ENCODE measurements at places on chromosomes 5 and 9.

GRCh38 chr5:170693701-170694100 lies 89.8 kb upstream of the GABRP start:
- DNase-seq: no peak

DNA sequence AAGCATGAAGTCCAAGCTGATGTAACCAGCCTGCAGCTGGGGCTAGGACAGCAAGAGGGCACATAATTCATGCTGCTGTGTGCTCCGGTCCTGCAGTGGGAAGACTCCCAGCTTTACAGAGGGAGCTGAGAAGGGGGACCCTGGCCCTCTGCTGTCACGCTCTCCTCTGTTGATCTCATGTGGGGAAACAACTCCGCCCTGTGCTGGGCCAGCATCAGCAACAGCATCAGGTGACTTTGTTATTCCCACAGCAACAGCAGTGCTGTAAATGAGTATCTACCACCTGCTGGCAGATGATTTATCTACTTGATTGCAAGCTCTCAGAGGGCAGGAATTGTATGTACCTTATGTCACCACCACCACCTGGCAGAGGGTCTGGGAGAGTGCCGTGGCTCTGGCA lies 176.2 kb downstream of the COL23A1 start:
- DNase-seq: no peak

- DNase-seq: no peak
Measured at GRCh38 chr9:70229579-70229978, 29.2 kb upstream of the SMC5 start.

GRCh38 chr5:77258652-77259051 lies 48.2 kb downstream of the PDE8B start:
- DNase-seq: no peak

- peak; percentile 14 for DNase-seq
Measured at GRCh38 chr5:55234121-55234700, 803 bp upstream of the CCNO start.

GRCh38 chr5:39177631-39177964 lies 41.8 kb downstream of the FYB1 start:
- no peak for DNase-seq

DNA sequence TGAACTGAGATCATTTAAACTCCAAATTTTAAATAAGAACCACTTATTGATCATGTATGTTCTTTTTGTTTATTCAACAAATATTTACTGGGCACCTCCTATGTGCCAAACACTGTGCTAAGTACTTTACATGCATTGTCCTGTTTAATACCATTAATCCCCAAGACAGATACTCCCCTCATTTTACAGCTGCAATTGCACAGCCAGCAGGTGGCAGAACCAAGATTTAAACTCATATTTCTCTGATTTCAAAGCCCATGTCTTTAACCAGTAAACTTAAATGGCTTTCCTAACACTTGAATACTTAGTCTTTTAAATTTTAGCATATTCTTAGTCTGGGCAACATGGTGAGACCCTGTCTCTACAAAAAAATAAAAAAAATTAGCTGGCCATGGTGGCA lies 43.4 kb upstream of the KIAA1958 start:
- no peak for DNase-seq

DNA sequence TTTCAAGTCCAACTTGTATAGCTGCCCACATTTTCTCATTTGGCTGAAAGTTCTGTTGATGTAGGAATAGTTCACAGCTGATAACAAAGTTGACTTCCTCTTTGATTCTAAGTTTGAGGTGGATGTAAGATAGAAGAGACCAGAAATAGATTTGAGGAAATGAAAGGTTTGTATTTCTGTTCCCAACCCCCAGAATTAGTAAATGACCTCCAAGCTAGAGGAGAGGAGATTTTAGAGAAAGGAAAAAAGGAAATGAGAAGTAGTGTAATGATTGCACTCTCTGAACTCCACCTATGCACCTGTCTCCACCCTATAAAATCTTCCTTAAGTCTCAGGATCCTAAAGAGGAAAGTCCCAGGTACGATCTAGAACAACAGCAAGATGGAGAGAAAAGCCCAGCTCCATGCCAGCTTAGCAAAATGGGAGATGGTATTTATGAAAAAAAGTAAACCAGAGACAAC lies 130.4 kb upstream of the POC5 start:
- no peak for DNase-seq

DNA sequence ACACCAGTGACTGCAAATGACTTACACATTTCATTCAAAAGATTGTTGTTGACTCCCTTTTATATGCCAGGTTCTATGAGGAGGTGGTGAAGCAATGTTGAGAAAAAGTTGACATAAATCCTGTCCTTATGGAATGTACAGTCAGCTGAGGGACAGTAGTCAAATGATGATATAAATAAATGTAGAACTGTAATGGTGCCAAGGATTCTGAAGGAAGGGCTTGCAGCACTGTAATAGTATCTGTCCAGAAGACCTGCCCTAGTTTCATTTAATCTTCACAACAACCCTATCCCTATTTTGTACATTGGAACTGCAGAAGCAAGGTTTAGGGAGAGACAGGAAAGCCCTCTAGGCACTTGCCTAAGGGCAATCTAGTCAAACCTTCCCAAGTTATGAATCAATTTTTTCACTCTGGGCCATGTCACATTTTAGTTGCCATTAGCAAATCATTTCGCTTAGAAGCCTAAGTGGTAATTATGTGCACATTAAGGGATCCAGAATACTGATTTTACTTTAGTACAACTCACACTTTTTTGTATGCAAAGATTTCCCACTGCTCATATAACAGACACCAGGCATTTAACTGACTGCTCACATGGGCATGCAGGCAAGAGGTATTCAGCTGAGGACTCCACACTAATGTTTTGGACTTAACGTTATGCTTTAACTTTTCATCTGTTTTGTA lies 34.5 kb upstream of the LIFR start:
- DNase-seq: no peak

GRCh38 chr9:85743275-85744128 lies 1.7 kb upstream of the AGTPBP1 start:
- DNase-seq: no peak

DNA sequence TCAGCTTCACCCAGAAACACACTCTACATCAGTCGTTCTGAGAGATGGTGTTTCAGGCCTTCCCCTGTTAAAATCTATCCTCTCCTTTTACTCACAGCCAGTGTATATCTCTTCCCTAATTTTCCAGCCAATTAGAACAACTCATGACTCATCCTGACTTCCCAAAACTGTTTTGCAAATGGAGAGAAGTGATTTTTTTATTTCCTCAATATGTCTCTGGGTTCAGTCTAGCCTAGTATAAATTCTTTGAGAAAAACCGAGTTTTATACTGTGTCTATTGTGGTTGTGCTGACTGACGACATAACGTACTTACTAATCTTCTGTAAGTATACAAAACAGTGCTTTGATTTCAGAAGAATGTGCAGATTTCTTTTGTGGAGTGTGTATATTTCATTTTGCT lies 28.4 kb upstream of the CAST start:
- DNase-seq: no peak

DNA sequence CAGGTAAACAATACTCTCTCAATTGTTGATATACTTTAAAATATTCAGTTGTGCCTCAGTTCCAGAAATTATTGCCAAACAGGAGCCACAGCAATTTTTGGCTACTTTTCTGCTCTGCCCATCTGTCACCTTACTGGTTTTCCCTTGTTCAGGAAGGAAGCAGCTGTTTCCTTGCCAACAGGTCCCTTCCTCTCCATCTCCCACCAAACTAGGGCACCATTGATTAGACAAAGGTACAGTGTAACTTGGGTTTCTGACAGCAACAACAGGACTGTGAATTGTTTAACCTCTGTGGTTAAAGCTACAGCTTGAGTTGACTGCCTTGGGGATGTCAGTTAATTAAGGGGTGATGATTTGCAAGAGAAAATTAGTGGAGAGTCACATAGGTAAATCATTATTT lies 76.9 kb downstream of the PIP5K1B start:
- DNase-seq: no peak

DNA sequence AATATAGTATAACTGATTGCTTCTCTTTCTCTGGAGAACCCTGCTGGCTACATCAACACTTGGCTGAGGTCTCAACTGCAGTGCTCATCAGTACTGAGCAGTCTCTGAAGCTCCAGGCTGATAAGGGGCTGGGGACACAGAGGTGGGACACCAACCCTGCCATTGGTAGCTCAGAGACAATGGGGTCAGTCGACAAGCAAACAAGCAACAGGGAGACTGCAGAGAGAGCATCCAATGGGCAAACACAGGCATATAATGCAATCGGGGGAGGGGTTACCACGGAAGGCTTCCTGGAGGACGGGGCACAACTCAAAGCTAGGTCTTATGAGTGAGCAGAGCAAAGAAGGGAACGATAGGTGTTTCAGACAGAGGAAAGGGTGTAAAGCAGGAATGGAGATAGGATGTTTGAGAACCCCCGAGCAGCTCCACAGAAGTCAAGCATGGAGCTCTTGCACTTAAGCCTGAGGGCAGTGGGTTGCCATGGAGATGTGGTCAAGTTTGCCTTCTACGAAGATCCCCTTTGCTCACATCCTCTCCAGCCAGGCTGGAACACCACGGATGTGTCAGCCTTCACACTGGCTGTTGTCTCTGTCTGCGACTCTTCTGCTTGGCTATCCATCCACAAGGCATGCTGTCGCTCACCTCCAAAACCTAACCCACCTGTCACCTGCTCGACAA lies 21.5 kb upstream of the AKNA start:
- DNase-seq: no peak

GRCh38 chr5:44546286-44546685 lies 157.1 kb upstream of the FGF10 start:
- no peak for DNase-seq

DNA sequence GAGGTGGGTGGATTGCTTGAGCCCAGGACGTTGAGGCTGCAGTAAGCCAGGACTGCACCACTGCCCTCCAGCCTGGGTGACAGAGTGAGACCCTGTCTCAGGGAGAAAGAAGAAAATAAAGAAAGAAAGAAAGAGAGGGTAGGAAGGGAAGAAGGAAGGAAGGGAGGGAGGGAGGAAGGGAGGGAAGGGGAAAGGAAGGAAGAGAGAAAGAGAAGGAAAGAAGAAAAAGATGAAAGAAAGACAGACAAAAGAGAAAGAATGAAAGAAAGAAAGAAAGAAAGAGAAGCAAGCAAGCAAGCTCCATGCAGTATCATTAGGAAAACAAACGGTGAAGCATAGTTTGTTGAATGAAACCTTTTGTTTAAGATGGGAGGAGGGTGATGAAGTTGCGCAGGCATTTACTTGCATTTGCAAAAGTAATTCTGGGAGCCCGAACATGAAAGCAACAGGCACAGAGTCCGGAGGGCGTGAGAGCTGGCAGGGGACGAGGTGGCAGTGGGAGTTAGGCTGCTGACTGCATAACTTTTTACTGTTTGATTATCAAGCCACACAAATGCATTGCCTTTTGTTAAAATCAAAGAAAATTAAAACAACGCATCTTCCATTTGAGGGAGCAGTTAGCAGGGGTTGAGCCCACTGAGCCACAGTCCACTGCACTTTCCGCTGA lies 26.0 kb upstream of the CEP72 start:
- no peak for DNase-seq

GRCh38 chr9:121819428-121820231 lies 168.2 kb downstream of the DAB2IP start:
- DNase-seq: peak; percentile 63

GRCh38 chr5:89268460-89268859 lies 385.5 kb upstream of the MEF2C start:
- DNase-seq: no peak

GRCh38 chr5:106303911-106304310 lies 1366.8 kb downstream of the EFNA5 start:
- no peak for DNase-seq

GRCh38 chr9:34988218-34989002 lies 1.1 kb upstream of the DNAJB5 start:
- peak; percentile 42 for DNase-seq

DNA sequence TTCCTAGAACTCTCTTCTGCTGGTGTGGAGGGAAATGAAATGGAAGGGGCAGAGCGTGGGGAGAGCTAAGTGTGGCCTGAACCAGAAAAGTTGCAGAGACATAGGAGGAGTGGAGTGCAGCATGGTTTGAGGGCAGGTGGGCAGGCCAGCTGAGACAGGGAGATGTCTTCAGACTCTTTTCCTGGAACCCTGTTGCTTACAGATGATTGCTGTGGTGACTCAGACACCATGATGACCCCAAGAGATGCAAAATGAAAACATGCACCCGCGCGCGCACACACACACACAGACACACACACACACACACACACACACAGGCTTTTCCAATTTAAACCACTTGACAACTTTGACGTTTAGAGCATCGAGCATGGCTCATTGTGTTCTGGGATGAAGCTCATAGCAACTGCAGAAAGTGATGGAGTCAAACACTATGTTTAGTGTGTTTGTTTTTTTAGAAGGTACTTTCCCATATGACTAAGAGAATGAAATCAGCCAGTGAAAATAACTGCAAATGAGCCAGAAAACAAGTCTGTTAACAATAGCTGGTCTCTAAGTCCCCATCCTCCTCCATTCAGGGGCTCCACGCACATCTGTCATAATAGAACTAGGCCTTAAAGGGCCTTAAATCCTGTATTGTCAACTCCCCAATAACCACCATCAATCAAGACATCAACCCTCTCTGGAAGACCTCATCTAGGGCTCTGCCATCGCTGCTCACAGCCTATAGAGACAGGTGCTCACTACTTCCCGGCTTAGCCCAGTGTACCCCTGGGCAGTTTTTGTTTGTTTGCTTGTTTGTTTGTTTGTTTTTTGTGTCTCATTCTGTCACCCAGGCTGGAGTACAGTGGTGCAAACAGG lies 9.6 kb downstream of the TMOD1 start:
- DNase-seq: no peak

DNA sequence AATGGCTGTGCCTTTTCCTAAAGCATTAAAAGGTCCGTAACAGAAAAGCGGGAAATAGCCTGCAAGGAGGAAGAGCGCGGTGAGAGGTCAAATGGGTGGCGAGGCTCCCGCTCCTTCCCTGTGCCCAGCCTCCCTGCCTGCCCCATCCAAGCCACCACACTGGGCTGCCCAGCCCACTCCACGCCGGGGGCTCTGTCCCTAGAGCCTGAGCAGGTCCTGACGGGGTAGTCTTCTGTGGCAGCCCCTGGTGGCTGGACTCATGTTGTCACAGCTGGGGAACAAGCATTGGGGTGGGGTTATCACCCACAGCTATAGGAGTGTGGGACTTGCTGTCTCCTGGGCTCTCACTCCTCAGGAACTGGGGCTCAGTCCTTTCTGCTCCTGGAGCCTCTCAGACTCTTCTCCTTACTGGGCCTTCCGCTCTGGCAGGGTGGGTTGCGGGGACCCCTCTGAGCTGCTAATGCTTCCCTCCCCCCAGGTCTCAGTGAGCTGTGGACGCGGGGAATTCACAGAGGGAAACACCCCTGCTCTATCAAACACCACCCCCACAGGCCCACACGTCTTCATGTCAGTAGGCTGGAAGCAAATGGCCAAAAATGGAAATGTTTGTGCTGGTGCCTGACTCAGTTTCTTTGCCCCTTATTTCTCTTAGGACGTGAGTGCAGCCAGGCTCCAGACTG lies 152.4 kb upstream of the PHYKPL start:
- no peak for DNase-seq

- peak; percentile 73 for DNase-seq
Measured at GRCh38 chr5:73591698-73592501, 26.4 kb downstream of the UTP15 start.

DNA sequence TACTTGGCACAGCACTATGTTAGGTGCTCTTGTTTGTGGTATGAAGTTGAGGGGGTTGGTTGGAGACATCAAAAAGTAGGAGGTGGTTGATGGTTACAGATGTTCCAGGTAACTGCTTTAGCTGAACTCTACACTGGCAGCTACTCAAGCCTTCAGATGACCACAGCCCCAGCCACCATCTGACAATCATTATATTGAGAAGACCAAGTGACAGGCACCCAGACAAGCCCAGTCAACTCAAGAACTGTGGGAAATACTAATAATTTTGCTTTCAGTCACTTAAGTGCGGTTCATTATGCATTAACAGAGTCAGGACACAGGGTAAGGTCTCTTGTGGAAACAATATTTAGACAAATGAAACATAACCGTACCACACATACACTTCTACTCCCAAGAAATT lies 38.9 kb upstream of the SLIT3 start:
- no peak for DNase-seq
